Smooth muscle cell of the umbilical artery (primary cell): ENCODE measurements at places on chromosomes 7 and 10. TPM values are rescaled to one million over a fixed set of nuclear protein-coding genes. Genes with fewer than 3 reads are reported as not detected.

The NKX1-2 gene
- not detected in 2 replicates for total RNA-seq

The CYP26C1 gene
- 0.09 TPM in 1 of 2 replicates, not detected in the other for total RNA-seq

The RBP3 gene
- under 0.01 TPM in 1 of 2 replicates, not detected in the other for total RNA-seq

The AGR3 gene
- not detected in 2 replicates for total RNA-seq

The CALU gene
- total RNA-seq: 2,586 and 2,792 TPM in 2 replicates

The ADAM8 gene
- total RNA-seq: 1.2 and 4.3 TPM in 2 replicates

The ENKUR gene
- total RNA-seq: 0.18 TPM in 1 of 2 replicates, not detected in the other

The DDC gene
- not detected in 2 replicates for total RNA-seq

The MUC3A gene
- total RNA-seq: not detected in 2 replicates

The PRKCQ gene
- under 0.01 and 0.55 TPM in 2 replicates for total RNA-seq

The MDFIC gene
- total RNA-seq: 31.5 and 46.2 TPM in 2 replicates

The PAPSS2 gene
- 149 and 233 TPM in 2 replicates for total RNA-seq

The HNRNPA2B1 gene
- total RNA-seq: 52.0 and 105 TPM in 2 replicates

The CFTR gene
- total RNA-seq: not detected in 2 replicates

The TMEM178B gene
- under 0.01 and 0.18 TPM in 2 replicates for total RNA-seq

The PRF1 gene
- not detected in 2 replicates for total RNA-seq

The PDK4 gene
- total RNA-seq: under 0.01 TPM in 1 of 2 replicates, not detected in the other

The FANK1 gene
- total RNA-seq: 4.5 and 4.6 TPM in 2 replicates

The CALML5 gene
- not detected in 2 replicates for total RNA-seq

The FAM185A gene
- 8.6 and 10.1 TPM in 2 replicates for total RNA-seq

The LDB3 gene
- 0.30 and 0.46 TPM in 2 replicates for total RNA-seq

The MLXIPL gene
- total RNA-seq: not detected in 2 replicates

The UTF1 gene
- total RNA-seq: not detected in 2 replicates

The CHST3 gene
- 13.1 and 35.0 TPM in 2 replicates for total RNA-seq

The LRRD1 gene
- 0.28 and 0.30 TPM in 2 replicates for total RNA-seq

The PRKAR2B gene
- total RNA-seq: 4.7 and 6.8 TPM in 2 replicates

The VWDE gene
- total RNA-seq: 0.09 and 0.30 TPM in 2 replicates

The DNAH11 gene
- total RNA-seq: 1.2 and 3.0 TPM in 2 replicates

The ARMH3 gene
- 11.7 and 12.2 TPM in 2 replicates for total RNA-seq

The UBE2D1 gene
- total RNA-seq: 12.8 and 16.4 TPM in 2 replicates

The OR6B1 gene
- total RNA-seq: not detected in 2 replicates

The AKR1C2 gene
- total RNA-seq: 1.2 and 1.7 TPM in 2 replicates

The PYROXD2 gene
- 12.5 and 20.1 TPM in 2 replicates for total RNA-seq

The CTTNBP2 gene
- total RNA-seq: 0.78 TPM in 1 of 2 replicates, not detected in the other

The ASIC3 gene
- total RNA-seq: 0.05 TPM in 1 of 2 replicates, not detected in the other

The VKORC1L1 gene
- total RNA-seq: 19.9 and 34.2 TPM in 2 replicates

The ZNF107 gene
- 1.5 and 3.9 TPM in 2 replicates for total RNA-seq

The AKR1D1 gene
- total RNA-seq: not detected in 2 replicates

The PLCE1 gene
- total RNA-seq: 0.59 and 1.1 TPM in 2 replicates
